Endodermal cell (in vitro differentiated cells): ENCODE measurements at places on chromosomes 16 and 17.
A peak's percentile ranks its signal among the peaks of the same experiment; 100 is the strongest.

GRCh38 chr16:66578651-66579531, at the start of gene CMTM2:
TSS of gene CMTM2 (plus strand) at chr16:66579463. CDS start at chr16:66579608, 145 bp downstream.
- DNase-seq = peak; percentile 61

- no peak for DNase-seq
Observed at GRCh38 chr17:60390186-60390585, 1.7 kb downstream of the USP32 start.

DNA sequence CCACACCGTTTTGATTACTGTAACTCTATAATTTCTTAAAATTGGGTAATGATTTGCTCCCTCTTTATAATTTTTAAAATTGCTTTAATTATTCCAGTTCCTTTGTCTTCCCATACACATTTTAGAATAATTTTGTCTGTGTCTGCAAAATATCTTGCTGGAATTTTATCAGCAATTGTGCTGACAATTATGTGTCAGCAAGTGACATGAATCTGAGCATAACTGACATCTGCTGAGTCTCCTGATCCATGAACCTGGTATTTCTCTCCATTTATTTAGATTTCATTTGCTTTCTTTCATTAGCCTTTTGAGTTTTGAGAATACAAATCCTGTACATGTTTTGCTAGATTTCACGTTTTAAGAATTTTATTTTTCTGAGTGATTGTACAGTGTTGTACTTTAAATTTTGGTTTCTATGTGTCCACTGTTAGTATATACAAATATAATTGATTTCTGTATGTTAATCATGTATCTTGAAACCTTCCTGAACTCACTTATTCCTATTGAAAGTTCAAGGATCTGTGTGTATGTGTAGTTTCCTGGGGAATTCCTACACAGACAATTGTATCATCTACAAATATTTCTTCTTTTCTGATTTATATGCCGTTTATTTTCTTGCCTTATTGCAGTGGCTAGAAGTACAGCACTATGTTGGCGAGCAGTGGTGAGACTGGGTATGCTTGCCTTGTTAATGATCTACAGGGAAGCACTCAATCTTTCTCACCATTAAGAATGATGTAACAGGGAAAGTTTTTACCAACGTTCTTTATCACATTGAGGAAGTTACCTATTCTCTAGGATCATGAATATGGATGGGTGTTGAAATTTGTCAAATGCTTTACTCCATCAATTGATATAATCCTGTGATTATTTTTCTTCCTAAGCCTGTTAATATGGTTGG, 45.2 kb downstream of the N4BP1 start:
- no peak for DNase-seq

DNA sequence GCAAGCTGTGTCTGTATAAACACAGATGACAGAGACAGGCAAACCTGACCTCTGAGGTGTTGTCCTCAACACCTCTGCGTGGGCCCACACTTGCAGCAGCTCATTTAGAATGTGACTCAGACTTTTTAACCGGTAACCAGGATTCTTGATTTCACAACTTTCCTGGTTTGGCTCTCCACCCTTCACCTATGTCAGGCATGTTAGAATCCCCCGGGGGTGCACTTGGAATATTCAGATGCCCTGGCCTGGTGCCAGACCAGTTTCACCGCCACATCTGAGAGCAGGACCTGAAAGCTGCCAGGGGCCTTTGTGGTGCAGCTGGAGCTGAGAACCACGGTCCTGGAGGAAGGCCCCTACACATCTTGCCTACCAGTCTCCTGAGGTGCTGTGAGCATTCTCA, 4.8 kb downstream of the DHODH start:
- DNase-seq = no peak

DNA sequence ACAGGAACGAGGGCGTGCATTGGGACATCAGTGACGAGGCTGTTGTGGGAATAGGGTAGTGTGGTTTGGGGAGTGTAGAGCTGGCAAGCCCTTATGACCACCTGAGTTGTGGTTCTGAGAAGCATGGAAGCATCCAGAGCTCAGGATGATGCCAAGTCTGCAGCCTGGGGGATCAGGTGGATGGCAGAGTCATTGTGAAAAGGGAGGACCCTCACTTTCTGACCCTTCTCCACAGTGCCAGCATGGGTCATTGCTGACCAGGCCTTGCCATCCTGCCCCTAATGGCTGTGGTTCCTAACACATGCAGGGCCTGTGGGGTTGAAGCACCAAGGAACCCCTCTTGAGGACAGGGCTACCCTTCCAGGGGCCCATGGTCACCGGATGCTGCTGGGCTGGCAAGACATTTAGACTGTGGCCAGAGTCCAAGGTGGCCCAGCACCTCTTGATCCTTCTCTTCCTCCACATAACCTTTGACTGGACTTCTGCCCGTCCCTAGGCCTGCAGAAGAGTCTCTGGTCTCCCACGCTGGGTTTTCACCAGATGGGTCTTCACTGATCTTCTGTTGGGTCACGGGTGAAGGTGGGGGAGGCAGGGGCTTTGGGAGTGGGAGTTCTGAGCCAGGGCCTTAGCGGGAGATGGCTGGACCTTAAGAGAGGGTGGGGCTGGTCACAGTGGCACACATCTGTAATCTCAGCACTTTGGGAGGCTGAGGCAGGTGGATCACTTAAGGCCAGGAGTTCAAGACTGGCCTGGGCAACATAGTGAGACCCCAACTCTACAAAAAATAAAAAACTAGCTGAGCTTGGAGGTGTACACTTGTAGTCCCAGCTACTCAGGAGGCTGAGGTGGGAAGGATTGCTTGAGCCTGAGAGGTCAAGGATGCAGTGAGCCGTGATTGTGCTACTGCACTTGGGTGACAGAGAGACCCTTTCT, 2.0 kb upstream of the PLA2G15 start:
- DNase-seq = no peak

- DNase-seq = no peak
Observed at GRCh38 chr17:46044989-46045388, 45.9 kb downstream of the STH start.

GRCh38 chr17:20313306-20313705, 154.0 kb downstream of the LGALS9B start:
- DNase-seq = no peak

DNA sequence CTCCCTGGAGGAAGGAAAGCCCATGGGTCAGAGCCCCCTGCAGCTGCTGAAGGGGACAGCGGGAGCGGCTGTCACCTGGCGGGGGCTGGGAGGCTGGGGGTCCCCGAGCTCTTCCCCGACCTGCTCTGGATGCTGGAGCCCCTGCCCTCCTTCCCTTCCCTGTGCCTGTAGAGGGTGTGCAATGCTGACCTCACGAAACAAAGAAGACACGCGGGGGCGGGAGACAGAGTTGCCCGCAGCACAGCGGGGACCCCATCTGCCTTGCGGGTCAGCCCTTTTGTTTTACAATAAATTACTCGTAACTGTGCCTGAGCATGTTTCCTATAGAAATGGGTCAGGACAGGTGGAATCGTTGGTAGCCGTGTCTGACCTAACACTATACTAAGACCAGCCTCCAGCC, 6.3 kb downstream of the SECTM1 start:
- no peak for DNase-seq

DNA sequence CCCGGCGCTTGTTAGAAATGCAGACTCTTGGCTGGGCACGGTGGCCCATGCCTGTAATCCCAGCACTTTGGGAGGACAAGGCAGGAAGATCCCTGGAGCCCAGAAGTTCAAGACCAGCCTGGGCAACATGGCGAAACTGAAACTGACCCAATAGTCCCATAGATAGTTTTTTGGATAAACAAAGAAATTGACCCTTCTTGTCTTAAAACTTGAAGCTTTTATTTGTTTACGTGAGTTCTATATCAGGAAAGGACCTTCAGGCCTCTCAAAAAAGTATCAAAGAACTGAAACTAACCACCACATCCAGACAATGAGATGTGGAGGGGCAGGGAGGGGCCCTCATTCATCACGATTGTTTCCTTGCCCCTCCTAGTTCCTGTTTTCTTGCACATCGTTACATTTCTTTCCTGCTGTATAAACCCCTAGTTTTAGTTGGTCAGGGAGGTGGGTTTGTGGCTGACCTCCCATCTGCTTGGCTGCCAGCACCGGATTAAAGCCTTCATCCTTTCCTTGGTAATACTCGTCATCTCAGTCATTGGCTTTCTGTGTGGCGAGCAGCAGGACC, 29.9 kb upstream of the PRM1 start:
- DNase-seq = no peak

- DNase-seq = peak; percentile 83
Observed at GRCh38 chr16:89917773-89918452, 749 bp upstream of the MC1R start.

- DNase-seq = peak; percentile 99
Observed at GRCh38 chr16:10918294-10919002, 23.8 kb downstream of the DEXI start.

DNA sequence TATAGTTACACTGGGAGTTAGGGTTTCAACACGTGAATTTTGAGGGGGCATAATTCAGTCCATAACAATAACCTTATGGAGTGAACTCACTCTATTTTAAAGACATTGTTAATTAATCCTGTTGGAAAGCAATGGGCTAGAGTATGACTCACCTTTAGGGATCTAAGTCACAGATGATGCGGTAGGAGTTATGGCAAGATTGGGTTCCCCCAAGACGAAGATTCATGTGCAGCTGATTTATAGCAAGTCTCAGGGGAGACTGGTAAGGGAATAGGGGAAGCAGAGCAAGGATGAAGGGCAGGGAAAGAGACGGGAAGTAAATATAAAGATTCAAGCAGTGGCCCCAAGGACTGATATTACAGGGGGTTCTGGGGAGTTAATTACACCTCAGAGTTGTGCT, 159.6 kb upstream of the DNAH9 start:
- no peak for DNase-seq
